ENCODE measurements at places on chromosomes 13 and 19.
A peak's percentile ranks its signal among the peaks of the same experiment; 100 is the strongest.

DNA sequence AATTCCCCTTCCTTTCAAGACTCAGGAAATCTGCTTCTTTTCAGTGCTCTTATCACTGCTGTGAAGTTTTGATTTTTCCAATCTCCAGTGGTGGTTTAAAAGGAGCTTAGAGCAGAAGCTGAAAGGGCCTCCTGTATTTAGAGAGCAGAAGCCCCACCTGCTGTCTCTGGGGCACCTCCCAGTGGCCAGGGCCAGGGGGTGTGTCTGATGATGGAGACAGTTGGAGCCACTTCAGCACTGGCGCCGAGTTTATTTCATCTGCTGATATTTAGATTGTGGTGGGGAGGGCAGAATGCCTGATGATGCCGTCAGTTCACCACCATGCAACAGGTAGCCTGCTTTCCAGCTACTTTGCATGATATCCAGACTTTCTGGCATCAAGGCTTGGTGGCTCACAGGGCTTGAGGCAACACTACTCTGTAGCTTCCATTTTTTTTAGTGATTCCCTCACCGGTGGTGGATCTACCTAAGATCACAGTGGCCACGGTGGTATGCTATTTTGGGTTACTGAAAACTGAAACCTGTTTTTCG lies 371.9 kb downstream of the KCNRG start:
- DNase-seq: peak; percentile 55

DNA sequence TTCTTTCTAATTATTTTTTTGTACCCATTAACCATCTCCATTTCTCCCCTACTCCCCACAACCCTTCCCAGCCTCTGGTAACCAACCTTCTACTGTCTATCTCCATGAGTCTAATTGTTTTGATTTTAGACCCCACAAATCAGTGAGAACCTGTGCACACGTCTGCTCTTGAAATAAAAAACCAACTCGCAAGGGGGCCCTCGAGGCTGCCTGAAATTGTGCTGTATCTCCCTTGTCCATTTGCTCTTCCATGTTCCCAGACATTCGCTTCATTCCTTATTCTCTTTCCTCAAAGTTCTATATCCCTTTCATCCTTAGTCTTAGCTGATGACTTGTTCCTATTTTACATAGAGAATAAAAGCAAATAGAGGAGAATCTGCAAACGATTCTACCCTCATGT lies 95.0 kb downstream of the GPC5 start:
- no peak for DNase-seq

- DNase-seq: no peak
Measured at GRCh38 chr19:50333737-50334617, 4.8 kb upstream of the KCNC3 start.

DNA sequence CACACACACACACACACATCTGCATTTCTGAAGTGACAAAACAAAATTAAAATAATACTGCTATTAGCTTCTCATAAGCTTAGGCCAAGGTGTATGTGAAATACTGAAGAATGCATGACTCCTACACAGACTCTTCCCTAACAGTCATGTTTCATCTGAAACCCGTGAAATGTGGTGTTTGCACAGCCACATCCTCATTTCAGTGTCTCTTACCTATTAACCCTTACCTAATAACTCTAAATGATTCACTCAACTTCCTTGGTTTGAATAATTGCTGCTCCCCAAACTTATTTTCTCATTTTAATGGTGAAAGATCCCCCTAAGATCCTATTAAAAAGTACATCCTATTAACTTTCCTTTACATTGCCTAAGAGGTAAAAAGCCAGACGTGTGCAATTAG lies 117.6 kb downstream of the MIPEP start:
- DNase-seq: no peak

GRCh38 chr13:61247149-61247936 lies 168.3 kb downstream of the PCDH20 start:
- DNase-seq: no peak

- DNase-seq: no peak
Measured at GRCh38 chr13:42498521-42498920, 75.4 kb upstream of the TNFSF11 start.

GRCh38 chr19:7902796-7903243 lies 857 bp upstream of the MAP2K7 start:
- DNase-seq: no peak

DNA sequence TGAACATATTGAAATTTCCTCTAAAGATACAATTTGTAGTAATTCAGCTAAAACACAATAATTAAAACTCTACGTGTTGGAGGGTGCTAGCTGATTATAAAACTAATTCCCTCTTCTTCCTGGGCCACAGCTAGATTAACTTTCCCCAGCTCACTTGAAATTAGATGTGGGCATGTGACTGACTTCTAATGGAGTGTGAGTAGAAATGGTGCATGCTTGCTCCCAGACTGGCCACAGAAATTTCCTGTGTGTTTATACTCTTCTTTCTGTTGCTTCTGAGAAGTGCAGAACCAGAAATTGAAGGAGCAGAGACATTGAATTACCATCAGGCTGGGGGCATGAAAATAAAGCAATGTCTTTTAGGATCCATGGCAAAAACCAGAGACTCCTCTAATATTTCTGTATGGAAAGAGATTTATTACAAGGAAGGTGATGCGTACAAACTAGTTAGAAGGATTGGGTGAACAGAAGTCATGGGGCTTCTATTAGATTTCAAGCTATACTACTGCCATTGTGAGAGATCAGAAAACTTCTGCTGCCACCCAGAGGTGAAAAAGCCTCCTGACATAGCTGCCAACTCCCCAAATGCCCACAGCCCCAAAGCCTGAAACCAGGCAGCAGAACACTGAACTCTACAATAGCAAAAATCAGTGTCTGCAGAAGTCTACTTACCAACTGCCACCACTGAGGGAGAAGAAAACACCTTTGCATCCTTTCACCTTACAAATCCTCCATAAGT lies 379.2 kb upstream of the MIR17HG start:
- DNase-seq: peak; percentile 17

- DNase-seq: peak; percentile 73
Measured at GRCh38 chr19:3369337-3370213, 3.2 kb downstream of the NFIC start.

GRCh38 chr19:39890755-39891551 lies 43.5 kb downstream of the FCGBP start:
- DNase-seq: no peak

GRCh38 chr19:48683349-48683748 lies 10.5 kb upstream of the NTN5 start:
- DNase-seq: peak; percentile 62

DNA sequence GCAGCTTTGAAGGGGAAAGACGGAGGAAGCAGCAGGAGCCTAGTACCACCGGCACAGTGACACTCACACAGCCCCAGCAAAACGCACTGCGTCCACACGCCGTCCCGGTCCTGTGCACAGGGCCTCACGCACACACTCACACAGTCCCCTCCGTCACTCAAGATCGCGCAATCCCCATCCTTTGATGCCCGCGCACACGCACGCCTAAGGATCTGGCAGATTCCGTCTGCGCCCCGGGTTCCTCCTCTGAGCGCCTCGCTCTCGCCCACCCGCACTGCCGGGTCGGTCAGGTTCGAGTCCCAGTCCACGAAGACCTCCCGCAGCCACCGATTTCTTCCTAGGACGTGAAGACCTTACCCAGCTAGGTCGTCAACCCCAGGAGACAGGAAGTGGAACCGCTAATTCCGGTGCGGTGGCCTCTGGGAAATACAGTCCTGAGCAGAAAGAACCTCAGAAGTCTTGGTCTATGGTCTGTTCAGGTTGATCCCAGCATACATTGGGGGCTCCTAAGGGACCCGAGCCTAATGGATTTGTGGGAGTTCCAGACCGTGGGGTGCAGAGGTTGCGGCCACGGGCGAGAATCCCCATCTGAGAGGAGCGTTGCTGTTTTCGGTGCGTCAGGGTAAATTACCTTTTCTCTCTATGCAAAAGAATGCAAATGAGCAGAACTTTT lies at the start of gene ZNF780B:
ZNF780B (minus strand) TSS at position 400 of the 673 bp plus-strand sequence. CDS start 5,899 bp downstream, outside the sequence.
- peak; percentile 56 for DNase-seq
